ENCODE measurements at places on chromosomes 6 and 20.

DNA sequence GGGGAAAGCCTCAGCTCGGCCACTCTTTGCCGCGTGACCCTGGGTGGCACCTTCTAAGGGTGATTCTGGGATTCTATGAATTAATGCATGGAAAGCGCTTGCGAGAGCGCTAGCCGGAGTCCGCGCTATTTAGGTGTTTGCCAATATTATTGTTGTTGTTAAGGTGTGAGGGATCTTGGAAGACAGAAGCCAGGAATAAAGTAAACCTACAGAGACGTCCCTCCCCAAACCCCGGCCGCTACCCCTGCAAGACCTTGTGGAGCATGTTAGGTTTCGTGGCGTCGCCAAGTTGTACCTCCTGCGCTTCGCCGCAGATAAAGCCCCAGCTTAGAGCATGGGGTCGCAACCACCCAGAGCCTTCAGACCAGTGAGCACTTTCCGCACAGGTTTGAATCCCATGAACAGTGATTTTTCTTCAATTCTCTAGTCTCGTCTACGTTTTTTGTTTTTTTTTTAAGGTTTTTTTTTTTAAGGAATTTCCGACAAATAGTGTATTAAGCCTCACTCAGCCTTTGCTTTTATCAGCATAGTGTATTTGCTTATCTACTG, 16.9 kb upstream of the ZSCAN9 start:
- no peak for DNase-seq

- DNase-seq = no peak
Observed at GRCh38 chr6:84019842-84020211, 13.7 kb upstream of the MRAP2 start.

GRCh38 chr20:51131811-51132210, 108.9 kb upstream of the KCNG1 start:
- no peak for DNase-seq

DNA sequence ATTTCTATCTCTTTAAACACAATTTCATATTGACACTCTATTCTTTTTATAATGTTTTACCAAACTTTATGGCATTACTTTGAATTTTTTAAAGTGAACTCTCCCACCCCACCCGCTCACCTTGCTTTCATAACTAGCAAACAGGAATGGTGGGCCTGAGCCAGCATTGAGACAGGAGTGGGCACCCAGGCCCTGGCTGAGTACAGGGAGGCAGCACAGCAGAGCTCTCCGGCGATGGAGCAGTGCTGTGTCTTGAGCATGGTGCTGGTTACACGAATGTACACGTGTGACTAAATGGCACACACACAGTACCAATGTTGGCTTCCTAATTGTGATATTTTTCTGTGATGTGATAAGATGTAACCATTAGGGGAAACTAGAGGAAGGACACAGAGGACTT, 4.5 kb downstream of the CST11 start:
- no peak for DNase-seq

DNA sequence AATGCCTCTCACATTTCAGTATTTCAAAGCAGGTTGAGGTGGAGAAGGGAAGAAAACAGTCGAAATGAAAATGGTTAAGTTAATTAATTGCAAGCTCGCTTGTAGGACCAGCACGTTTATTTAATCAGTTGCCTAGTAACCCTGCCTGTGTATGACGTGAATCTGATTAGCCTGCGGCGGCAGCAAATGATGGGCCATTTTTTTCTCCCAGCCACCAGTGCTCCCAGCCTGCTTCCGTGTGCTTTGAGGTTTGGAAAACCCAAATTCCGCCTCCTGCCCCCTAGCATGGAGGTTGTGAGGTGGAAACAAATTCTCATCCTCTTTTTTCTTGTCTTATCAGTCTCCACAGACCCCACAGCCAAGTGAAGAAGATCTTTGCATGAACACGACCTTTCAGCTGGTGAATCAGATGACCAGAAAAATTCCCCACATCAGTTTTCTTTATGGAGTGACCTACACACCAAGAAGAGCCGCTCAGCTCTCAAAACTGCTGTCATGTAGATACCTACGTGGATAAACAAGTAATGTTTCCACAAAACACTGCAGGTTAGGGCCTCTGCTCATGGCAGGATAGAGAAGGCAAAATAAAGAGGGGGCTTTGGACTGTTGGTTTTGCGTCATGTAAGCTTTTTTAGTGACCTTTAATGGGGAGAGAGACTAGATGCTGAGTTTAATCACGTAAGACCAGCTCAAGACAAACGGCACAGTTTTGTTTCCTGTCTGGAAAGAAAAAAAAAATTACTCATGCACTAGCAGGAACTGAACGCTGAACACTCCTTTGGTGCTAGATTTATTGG, 572.9 kb upstream of the NOX3 start:
- DNase-seq = no peak

Measured in stimulated activated CD4-positive, alpha-beta T cell treated with anti-CD3 and anti-CD28 coated beads, Interleukin-4, amount 100 ng/mL, for 24 hours (primary cell).